ENCODE measurements at places on chromosomes 12 and 14. TPM values are rescaled to one million over a fixed set of nuclear protein-coding genes. Genes with fewer than 3 reads are reported as not detected.

- peak; percentile 93 for DNase-seq
Measured at GRCh38 chr12:131860472-131861260, 32.5 kb downstream of the MMP17 start.

DNA sequence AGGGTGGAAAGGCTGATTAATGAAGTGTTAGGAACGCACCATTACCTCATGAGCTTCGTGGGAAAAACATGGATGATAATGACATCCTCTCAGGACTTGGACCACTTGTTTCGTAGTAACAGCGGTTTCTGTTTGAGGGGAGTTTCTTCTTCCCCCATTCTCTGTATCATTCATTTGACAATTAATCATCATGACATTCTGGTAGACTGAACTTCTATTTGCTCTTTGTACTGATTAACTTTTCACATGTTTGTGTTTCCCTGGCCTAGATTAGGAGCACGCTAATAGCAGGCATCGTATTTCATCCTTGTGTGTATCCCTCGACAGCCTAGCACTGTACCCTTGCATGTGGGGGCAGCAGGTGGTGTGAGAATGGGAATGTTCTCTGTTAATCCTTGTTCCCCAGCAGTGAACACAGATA, 8.0 kb downstream of the LRRC74A start:
- no peak for DNase-seq

- no peak for DNase-seq
Measured at GRCh38 chr12:92785563-92785950, 82.8 kb downstream of the PLEKHG7 start.

DNA sequence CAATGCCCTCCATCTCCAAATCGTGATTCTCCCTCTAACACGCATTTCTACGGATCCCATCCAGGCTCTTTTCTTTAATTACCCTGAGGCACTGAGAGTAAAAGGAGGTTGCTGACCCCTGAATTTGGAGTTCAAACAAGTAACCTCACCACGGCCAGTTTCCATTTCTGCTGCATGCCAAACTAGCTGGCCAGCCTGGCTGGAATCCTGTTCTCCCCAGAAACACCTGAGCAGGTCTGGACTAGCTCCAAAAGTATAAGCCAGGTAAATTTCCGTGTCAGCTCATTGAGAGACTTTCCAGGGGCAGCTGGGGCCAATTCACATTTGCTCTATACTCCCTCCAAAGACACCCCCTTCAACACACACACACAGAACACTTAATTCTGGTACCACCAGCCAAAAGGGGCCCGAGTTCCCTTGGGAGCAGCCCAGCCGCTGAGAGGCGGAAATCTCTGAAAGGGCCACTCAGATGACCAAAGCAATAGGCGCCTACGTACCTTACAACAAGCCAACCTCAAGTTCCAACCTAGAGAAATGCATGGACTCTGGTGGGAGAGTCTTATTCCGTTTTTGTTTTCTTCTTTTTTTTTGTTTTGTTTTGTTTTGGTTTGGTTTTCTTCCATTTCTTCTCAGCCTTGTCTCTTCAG, 131.4 kb downstream of the NDUFA12 start:
- DNase-seq: no peak

GRCh38 chr12:106750524-106750923, 24.0 kb upstream of the RIC8B start:
- no peak for DNase-seq

DNA sequence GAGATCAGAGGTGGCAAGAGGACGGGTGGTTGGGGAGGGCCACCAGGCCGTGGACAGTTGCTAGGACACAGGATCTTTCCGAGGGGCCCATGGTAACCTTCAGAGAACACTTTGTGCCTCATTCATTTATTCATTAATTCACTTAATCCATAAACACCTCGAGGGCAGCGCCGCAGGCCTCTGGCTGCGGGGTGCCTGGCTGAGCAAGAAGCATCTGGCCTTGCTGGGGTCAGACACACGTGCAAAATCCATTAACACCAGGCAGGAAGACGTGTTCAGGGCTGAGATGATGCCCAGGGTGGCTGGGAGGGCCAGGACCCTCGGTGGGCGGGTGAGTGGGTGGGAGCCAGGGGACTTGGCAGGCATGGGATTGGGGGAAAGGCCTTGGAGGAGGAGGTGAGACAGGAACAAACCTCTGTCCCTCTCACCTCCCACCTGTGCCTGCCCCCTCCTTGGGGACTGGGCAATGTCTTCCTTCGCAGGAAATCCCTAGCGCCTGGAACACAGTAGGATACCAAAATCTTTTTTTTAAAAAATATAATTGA, 6.6 kb upstream of the DLK1 start:
- DNase-seq: no peak

DNA sequence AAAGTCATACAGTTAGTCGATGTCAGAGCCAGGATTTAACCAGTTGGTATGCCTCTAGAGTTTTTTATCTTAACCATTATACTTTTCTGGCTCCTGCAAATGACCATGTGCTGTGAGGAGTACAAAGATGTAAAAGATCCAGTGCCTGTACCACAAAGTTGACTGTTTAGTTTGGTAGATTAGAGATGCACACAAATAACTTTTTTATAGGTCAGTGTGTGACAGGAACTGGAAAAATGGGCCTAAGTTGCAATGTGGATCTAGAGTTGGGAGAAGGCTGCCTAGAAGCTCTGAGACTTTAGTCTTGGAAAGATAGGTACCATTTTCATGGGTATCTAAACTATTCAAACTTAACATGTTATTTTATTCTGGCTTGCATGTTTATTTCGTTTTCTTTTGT, 32.8 kb upstream of the PPM1H start:
- DNase-seq: no peak

DNA sequence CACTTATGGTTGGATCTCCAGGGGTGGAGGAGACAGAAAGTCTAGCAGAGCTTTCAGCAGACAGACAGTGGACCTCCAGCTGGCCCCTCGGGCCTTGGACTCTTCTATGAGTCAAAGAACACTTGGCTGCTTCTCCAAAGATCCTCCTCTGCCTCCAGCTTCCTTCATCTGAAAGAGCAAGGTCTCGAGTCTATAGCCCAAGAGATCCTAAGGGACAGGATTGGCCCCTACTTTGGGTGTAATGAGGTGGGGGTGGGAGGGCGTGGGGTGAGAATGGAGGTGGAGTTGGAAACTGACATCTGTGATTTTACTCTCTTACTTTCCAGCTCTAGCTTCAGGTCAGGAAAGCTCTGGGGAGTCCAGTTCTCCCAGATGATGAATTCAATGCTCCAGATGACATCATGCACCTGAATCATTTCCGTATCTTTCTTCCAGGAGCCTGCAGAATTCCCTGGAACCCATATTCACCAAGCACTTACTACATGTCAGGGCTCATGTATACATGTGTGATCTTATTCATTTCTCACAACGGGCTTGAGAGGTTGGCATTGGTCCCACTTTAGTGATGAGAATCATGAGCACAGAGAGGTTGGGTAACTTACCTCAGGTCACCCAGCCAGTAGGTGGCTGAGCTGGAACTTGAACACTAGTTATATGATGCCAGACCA, 10.2 kb upstream of the PGF start:
- peak; percentile 87 for DNase-seq

GRCh38 chr12:67765776-67766766, 117.5 kb downstream of the DYRK2 start:
- DNase-seq: peak; percentile 45

- no peak for DNase-seq
Measured at GRCh38 chr14:96197163-96197852, 7.3 kb upstream of the BDKRB2 start.

DNA sequence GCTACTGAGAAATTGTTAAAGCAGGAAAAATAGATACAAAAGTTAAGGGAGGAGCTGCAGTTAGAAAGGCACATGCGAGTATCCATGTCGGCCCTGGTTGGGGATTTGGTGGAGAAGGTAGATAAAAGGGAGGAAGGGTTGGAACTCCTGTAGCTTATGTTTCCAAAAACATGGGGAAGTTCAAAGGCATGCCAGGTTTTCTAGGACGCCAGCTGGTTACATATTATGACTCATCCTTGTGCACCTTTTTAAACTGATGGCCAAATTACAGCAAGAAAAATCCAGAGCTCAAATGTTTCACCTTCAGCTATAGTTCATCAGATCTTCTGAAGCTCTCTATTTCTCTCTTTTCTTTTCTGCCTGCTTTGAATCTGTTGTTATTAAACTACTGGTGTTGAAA, 13.2 kb upstream of the MAP4K5 start:
- peak; percentile 61 for DNase-seq

- no peak for DNase-seq
Measured at GRCh38 chr12:113919791-113920190, 46.3 kb downstream of the RBM19 start.

- no peak for DNase-seq
Measured at GRCh38 chr12:9326085-9326484, 117.9 kb upstream of the PZP start.

DNA sequence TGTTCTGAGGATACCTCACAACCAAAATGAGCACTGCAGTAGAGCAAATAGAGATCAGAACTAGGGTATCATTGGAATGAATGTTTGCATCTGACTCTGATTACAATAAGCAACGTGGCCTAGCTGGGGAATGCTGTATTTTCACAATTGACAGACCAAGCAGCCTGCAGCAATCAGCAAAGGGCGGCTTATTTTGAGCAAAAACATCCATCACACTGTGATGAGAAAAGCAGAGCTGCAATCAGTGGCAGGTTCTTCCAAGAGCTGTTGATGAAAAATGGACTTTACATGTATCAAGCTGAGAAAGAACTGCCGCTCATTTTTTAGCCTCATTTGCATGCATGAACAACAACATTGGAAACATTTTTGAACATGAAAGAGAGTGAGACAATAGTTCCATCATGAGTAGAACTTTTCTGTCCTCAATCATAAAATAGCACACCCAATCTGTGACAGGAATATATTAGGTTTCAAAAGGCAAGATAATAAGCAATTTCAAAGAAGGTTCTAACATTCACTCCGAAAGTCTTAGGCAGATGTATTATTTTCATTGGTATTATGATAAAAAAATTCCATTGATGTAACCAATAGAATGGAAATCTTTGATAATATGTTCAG, 249.7 kb upstream of the FBXO33 start:
- DNase-seq: no peak

- no peak for DNase-seq
Measured at GRCh38 chr14:37413050-37413449, 182.0 kb downstream of the FOXA1 start.

DNA sequence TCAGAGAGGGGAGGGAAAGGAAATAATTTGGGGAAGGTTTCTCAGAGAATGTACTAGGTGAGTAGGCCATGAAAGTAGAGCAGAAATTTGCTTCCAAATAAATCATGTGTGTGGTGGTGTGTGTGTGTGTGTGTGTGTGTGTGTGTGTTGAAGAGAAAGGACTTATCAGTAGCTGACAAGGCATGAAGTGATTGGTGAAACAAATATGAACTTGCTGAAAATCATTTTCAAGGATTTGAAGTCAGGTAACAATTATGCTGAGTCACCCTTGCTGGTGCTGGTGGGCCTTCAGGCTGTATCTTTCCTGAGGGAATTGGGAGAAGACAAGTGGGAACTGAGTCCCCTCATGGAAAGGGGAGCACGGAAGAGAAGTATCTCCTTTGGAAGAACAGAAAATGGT, 55.5 kb downstream of the HSD17B6 start:
- no peak for DNase-seq

GRCh38 chr14:81423504-81423903, 23.4 kb upstream of the STON2 start:
- no peak for DNase-seq

DNA sequence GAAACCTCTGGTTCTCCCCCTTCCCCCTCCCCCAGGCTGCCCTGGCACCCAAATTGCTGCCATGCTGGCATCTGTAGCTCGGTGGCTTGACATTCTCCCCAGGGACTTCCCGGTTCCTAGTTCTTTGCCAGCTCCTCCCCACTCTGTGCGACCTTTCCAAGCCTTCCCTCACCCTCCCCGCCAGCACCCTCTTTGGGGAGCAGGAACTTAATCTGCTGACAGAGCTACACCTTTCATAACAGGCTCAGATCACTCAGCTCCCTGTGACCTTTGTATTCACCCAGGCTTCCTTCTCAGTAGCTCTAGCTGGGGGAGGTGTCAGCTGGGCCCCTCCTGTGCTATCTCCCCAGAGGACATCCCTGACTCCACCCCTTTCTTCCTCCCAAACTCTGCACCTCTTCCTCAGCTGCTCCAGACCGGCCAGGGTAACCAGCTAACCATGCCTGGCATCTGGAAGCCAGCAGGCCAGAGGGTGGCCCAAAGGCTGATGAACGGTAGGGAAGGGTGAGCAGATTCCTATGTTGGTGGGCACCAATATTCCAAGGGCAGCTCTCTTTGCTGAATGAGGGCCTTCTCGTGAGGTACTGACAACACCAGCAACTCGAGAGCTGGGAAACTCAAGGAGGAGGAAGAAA, 1.8 kb upstream of the COX14 start:
- DNase-seq: peak; percentile 2

DNA sequence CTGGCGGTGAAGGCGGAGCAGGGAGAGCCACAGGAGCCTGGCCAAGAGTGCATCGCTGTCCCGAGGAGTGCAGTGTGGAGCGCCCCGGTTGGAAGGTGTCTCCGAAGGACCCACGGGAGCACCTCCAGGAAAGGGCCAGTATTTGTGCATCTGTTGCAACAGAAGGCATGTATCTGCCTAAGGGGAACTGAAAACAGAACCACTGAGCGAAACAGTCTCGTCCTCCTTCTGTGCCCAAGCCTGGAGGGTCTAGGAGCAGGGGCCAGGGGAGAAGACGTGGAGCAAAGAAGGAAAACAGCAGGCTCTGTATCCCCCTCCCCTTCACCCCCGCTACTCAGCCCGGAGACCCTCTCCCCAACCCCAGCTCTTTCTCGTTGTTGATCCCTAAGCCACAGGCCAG, 5.3 kb upstream of the LRRC10 start:
- no peak for DNase-seq

SOCS2 gene
- 38.7 TPM for total RNA-seq

WNT5B gene
- 0.44 TPM for total RNA-seq

SERPINA12 gene
- total RNA-seq: not detected

PRH2 gene
- not detected for total RNA-seq

PRKCH gene
- total RNA-seq: 12.4 TPM

INSM2 gene
- 0.10 TPM for total RNA-seq

BDKRB2 gene
- total RNA-seq: 1.4 TPM

OR10AD1 gene
- not detected for total RNA-seq

CABP1 gene
- not detected for total RNA-seq

KRT85 gene
- total RNA-seq: not detected

CLEC9A gene
- total RNA-seq: not detected

ABHD12B gene
- not detected for total RNA-seq

GPR132 gene
- 0.42 TPM for total RNA-seq

SIX1 gene
- 0.33 TPM for total RNA-seq

SERPINA10 gene
- total RNA-seq: not detected

CLEC4C gene
- total RNA-seq: not detected
